ENCODE measurements at places on chromosomes 11 and 22.

DNA sequence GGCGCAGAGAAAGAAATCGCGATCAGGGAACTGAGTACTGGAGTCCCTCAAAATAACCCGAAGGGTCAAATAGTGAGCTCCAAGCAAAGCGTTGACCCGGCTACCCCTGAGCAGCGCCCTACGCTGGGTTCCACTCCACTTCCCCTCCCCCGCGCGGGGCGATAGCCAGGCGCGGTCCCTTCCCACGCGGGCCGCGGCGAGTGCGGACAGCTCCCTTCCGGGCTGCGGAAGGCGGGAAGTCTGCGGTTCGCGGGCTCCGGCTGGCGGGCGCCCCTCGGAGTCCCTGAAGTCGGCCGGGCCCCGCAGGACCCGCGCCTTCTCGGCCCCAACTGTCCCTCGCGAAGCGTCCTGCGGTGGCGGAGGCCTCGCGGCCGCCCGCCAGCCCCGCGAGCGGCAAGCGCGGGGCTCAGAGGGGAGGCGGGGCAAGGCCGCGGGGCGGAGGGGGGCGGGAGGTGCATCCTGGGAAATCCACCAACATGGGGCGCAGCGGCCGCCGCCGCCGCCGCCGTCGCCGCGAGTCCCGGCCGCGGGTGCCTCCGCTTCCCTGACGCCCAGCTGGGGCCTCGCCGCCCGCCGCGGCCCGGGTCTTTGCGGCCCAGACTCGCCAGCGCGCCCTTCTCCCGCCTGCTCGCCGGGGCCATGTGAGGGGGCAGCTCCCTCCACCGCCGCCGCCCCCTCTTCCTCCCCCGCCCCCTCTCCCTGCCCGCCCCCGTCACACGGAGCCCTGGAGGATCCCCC, at the start of gene QSER1:
QSER1 (plus strand) TSS at position 457 of the 738 bp plus-strand sequence. CDS start 315 bp downstream, outside the sequence.
- peak; percentile 83 for DNase-seq

DNA sequence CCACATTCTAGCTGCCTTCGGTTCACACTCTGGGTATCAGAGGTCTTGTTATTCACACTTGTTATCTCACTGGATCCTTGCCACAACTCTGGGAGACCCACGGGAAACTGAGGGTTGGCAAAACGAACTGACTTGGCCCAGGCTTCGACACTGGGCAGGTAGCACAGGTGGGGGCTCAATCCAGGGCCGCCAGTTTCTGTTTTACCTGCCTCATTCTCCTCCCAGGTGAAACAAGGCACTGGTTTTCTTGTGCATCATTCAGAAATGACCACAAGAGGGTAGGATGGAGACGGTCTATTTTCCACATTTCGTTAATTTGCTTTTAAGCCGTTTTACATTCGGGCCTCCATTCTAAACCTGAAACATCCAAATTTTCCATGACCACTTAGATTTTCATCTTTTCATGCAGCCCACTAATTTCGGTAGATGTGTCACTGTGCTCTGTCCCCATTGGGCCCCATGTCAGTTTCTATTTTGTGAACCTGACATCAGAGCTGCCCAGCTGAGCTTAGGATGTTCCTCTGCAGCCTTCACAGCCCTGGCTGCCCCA, 108.1 kb downstream of the KIAA1671 start:
- DNase-seq = no peak

DNA sequence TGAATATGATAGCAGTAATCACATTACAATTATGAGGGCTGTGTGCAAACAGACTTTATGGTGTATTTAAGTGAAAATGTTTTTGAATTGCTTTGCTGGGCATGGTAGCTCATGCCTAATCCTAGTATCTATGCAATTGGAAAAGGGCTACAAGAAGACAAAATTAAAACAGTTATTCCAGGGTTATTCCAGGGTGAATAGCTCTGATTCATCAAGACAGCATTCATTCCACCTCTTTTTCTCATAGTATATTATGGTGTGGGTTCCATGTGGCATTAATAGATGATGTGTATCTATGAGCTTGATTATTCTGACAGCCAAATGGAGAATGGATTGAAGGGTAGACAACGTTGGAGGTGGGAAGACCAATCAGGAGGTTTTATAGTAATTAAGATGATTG, 12.1 kb upstream of the SIDT2 start:
- no peak for DNase-seq

DNA sequence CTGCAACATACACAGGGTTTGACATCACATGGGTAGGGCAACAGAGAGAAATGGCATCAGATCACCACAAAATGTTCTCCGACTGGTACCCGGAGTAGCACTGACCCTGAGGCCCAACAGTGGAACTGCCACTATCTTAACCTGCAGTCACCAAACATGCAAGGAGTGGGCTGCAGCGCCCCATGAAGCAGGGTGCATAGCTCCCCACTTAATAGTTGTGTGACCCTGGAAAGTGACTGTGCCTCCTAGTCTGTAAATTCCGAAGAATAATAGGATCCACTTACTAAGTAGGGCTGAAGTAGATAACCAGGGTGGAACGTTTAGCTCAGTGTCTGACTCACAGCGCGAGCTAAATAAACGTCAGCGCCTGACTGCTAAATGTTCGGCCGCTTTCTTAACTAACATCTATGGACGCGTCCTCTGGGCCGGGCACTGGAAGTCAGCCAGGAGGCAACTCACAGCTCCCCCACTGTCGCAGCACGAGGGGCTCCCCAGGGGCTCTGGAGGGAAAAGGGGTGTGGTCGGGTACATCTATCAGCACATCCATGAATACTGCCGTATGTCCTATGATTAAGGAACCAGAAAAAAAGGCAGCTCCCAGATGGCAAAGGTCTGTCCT, 777 bp downstream of the LTO1 start:
- DNase-seq = peak; percentile 59

- no peak for DNase-seq
Measured at GRCh38 chr11:74476536-74476935, 9.2 kb upstream of the KCNE3 start.

GRCh38 chr11:66752148-66752547, 23.1 kb upstream of the SPTBN2 start:
- no peak for DNase-seq

DNA sequence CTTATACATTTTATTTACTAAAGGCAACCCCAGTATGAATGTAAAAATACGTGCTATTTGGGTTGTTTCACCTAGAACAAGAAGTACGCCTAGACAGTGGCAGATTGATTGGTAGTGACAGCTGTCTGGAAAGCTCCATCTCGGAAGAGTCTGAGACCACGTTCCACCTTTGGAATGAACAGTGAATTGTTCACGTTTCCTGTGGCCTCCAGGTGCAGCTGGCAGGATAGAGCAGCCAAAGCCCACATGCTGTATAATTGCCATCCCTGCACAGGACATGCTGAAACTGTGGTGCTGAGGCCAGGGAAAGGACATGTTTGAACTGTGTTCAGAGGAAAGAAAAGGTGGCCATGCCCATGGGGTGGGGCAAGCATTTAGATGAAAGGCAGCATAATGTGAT, 218.7 kb upstream of the MTNR1B start:
- no peak for DNase-seq

- no peak for DNase-seq
Measured at GRCh38 chr11:66332371-66333219, 3.6 kb downstream of the RIN1 start.

DNA sequence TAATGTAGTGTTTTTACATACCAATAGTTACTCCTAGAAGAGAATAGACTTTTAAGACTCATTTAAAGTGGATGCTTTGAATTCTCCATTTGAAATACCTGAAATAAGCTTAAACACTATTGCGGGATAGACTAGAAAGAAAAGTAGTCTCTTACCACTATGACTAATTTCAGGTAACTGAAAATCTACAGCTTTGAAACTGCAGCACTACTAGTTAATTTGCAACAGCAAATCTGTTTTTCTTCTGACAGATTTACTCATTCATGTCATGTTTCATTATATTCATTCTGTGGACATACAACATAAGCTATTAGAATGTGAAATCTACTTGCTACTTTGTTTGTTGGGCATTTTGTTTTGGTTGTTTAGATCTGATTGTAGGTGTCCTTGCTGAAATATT, 153.6 kb downstream of the MAML2 start:
- no peak for DNase-seq

DNA sequence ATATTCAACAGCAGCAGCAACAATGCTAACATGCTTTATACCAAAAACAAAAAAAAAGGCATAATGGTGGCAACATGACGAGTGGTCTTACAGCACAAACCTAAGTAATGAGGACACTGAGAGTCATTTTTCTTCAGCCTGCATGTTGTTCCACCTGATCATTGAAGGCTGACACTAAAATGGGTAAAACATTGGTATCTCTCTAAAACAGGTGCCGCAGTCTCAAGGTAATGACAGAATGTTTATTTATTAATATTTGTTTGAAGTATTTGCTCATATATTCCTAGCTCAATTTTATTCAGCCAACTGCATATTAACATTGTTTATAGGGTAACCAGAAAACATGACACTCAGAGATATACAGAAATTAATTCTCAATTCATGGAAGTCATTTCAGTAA, 8.3 kb upstream of the DEUP1 start:
- DNase-seq = no peak

DNA sequence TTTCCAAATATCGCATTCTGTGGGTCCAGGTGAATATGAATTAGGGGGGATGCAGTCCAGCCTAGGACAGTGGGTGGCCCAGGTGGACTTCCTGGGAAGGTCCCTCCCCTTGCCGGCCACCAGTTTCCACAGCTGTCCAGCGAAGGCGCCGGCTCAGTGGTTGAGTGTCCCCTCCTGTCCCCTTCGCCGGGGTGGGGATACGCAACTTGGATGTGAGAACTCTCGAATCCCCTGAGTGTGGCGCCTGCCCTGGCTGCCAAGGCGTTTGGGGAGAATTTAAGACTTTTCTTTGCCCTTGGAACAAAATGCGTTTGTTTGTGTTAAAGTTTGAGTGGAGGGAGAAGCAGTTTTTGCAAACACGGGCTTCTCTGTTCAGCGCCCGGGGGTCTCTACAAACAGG, 123.7 kb downstream of the KCNQ1OT1 start:
- no peak for DNase-seq

DNA sequence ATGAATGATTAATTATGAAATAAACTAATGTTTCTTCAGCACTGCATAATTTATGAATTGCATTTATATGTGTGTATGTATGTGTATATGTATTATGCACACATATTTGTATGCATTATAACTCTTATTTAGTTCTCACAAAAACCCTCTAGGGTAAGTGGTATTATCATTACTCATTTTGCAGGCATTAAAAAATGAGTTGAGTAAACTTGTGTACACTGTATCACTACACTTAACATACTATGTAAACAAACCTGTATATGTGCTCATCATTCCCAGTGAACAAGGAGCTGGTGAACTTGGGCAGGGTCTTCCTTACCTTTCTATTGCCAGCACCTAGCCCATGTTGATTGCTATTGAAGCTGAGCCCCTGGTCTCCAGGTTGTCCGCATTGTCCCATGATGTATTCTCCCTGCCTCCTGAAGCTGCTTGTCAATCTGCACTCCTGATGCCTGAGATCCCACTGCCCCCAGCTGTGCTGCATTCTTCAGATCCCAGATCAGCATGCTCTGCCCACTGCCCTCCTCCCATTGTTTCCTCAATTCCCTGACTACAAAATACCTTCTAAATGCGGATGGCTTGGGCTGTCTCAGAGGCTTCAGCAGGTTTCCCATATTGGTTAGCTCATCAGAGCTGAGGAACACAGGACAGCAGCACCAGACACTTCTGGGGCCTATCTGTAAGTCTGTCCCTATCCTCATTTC, 267.9 kb upstream of the SESN3 start:
- peak; percentile 51 for DNase-seq

DNA sequence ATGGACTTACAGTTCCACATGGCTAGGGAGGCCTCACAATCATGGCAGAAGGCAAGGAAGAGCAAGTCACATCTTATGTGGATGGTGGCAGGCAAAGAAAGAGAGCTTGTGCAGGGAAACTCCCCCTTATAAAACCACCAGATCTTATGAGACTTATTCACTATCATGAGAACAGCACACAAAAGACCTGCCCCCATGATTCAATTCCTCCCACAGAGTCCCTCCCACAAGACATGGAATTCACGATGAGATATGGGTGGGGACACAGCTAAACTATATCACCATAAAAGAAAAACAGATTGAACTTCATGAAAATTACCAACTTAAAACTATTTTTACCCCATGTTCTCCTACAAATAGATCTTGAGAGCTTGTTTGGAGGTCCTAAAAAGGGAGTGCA, 19.6 kb downstream of the ENTHD1 start:
- no peak for DNase-seq

DNA sequence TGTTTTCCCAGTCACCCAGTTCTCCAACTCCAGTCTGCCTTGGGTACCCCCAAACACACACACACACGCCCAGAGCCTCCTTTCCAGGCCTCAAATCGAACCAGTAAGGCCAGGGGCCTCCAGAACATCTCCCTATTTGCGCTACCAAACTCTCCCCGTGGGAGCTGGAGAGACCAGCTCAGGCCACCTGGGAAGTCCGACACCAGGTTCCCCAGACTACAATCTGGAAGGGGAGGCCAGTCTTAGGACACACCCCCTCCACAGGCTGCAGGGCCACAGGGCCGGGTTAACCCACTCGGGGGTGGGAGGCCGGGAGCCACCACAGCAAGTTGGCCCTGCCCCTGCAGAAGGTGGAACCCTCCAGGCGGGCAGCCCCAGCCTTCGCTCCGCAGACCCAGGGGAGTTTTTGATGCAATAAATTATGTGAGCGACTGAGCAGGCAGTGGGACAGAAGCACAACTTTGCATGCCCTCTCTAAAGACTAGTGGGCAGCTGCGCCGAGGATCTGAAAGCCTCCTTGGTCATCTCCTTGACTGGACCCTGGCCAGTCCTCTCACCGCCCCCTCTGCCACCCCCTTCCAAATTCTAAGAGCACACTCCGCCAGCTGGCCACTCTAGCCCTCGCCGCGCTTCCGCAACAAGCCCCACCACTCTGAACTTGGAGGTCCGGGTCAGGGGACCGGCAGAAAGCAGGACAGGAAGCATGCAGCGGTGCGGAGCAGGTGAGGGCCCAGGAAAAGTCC, 2.8 kb downstream of the IGF2 start:
- DNase-seq = no peak

DNA sequence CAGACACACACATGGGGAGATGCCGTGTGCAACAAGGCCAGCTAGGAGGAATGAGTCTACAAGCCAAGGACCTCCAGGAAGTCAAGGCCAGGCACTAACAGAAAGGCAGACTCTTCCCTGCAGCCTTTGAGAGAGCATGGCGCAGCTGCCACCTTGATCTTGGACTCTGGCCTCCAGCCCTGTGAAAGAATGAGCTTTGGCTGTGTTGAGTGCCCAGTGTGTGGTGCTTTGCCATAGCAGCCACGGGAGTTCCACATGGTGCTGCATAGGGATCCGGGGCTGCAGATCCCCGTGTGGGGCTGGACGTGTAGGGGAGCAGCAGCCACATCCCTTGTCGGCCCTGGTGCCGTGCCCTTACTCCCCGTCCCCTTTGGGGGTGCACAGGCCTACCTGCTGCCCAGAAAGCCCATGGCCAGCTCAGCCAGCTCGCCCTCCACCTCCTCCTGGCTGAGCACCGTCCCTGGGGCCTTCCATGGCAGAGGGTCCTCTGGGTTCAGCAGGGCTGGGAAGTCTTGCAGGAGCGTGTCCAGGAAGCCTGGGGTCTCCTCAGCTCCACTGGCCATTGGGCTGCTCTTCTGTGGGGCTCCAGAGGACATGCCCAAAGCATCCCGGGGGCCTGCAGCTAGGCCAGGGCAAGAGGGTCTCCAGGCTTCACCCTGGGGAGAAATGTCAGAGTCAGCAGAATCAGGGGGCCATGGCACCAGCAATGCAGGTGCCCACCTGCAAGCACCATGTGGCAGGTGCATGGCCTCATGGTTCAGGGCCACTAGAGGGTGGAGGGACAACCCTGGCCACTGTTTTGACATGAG, 7.0 kb downstream of the PPM1F start:
- DNase-seq = no peak

GRCh38 chr11:2518983-2519340, 74.2 kb downstream of the KCNQ1 start:
- DNase-seq = no peak
